NCI-H446 (cell line): ENCODE measurements at places on chromosomes 4 and X.

- DNase-seq = peak; percentile 77
Observed at GRCh38 chr4:88843067-88843685, 145.5 kb upstream of the NAP1L5 start.

DNA sequence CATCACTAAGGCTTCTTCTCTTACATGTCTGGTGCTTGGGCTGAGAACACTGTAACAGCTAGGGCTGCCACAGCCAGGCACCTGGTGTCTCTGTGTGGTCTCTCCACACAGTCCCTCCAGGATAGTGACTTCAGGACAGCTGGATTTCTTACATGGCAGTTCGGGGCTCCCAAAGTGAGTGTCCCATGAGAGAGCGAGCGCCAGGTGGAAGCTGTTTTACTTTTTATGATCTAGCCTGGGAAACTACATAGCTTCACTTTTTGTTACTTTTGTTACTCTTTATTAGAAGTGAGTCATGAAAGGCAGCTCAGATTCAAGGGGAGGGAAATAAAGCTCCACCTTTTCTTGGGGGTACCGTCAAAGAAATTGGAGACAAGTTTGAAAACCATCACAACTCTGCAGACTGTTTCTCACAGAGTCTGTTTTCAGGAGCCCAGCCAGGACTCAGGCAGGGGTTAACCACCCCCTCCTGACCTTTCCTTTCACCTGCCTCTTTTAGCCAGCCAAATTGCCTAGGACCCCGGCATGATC lies 373.0 kb downstream of the MID1IP1 start:
- DNase-seq = no peak

DNA sequence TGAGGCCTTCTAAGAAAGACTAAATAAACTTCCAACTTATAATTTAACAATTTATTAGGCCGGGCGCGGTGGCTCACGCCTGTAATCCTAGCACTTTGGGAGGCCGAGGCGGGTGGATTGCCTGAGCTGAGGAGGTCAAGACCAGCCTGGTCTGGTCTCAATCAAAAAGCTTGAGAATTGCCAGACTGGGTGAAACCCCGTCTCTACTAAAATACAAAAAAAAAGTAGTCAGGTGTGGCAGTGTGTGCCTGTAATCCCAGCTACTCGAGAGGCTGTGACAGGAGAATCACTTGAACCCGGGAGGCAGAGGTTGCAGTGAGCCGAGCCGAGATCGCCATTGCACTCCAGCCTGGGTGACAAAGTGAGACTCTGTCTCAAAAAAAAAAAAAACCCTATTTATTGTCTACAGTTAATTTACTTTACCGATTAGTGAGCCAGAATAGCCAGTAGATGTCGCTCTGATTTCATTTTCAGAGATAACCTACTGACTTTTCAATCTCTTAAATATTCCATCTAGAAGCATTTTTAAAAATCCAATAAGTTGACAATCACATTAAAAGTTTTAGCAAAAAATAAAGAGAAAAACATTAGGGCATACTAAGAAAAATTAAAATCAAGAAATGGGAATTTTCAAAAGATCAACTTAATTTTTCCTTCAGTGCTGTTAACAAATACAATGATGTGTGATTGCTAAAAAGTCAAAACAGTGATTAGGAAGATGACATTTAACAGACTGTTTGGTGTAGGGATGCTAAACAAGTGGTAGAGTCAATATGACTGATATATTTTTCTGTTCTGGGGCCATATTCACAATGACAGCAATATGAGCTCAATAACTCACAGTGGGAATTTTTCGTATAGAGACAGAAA lies 4.3 kb upstream of the SHROOM3 start:
- no peak for DNase-seq

- DNase-seq = no peak
Observed at GRCh38 chr4:108227923-108228322, 59.2 kb upstream of the LEF1 start.

- DNase-seq = no peak
Observed at GRCh38 chr4:20311856-20312255, 60.2 kb downstream of the SLIT2 start.

DNA sequence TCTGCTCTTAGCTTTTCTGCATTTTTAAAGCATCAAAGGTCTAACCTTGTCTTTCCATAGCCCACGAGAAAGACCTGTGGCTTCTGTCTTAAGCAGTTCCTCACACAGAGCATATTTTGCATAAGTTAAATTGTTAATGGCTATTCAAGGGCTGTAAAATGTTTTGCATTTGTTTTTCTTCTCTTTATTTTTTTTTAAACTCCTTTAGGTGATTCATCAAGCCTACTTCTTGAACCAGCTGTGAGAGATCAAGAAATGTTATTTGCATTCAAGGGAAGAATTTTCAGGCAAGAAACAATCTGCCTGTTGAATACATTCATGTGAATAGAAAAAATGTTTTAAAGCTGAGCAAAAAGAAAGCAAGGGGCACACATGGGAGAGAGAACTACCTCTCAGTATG lies 423.8 kb upstream of the FRG1 start:
- no peak for DNase-seq

- no peak for DNase-seq
Observed at GRCh38 chr4:26326791-26327190, 6.0 kb downstream of the RBPJ start.

DNA sequence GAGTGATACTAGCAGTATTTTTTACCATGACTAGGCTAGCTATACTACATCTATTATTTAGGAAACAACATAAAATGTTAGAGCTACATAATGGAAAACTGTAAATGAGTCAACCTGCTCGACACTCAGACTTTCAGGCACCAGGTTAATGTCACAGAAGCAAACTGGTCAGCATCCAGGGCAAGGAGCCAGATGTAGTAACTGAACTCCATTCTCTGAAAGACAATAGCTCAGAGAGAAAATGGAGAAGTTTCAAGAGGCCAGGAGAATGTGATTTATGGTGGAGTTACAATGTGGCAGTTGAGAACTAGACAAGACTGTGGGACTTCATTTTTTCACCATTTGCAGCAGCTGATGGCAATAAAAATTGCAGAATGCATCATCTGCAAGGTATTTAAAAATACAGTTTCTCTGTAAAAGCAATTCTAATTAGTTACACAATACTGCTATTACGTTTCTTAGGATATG lies 342.7 kb upstream of the PABPC4L start:
- peak; percentile 20 for DNase-seq

GRCh38 chr4:176156656-176157055 lies 38.7 kb downstream of the SPATA4 start:
- no peak for DNase-seq

DNA sequence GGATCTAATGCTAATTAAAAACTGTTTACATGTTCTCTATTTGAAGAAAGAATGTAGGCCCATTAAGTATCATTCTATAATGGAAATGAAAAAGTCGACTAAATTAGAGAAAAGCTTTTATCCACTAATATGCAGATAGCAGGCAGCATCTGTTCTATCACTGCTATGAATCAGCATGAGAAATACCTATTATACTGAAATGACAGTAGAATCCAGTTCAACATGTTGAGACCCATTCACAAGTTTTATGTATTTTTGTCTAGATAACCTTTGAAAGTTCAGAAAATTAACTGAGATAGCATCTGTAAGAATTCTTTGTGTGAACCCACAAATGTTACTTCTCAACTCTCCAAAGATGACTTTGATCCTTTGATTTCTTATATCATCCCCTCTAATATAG lies 1254.4 kb upstream of the ADGRL3 start:
- DNase-seq = no peak
